ENCODE measurements at places on chromosomes 7 and 10.

GRCh38 chr7:137080516-137081203, 212.2 kb downstream of the CHRM2 start:
- no peaks in the 10 kb centered on the region for H3K4me1 ChIP-seq
- no peak overlapping the region for H3K27ac ChIP-seq
- no peaks in the 10 kb centered on the region for H3K36me3 ChIP-seq
- no peak for DNase-seq

DNA sequence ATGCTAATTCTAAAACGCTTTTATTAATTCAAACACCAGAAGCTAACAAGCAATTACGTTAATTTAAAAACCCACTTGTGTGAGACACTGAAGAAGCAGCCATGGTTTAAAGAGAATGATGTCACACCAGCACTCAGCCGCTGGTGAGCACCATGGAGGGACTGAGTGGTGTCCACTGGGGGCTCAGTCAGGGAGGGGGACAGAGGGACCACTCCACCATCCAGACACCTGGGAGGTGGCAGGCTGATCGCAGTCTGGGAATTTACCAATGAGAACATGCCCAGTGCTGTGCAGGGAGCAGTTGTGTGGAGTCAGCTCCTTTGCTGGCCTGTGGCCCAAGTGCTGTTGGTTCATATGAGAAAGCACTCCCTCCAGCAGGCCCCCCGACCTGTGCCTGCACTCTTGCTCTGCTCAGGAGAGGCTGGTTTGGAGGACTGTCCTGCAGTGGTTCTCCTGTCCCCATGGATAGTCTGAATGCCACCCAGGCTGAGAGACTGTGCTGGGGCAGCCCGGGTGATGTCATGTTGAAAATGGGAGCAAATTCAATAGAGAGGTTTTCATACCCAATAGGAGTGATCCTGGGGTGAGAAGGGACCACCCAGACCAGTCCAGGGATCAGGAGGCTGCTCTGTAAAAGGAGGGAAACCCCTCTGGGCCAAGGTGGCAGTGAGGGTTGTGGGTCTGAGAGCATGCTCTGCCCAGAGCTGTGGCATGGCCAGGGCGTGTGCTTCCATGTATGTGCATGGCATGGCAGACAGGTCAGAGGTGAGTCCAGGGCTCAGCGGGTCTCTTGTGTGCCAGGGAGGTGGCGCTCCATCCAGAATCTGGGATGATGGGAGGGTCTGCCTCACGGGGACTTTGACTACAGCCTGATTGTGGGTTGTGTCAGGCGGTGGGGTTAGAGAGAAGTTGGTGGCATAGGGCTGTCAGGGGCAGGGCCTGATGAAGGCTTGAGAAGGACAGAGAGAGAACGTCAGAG, 12.7 kb downstream of the ADCY1 start:
- H3K36me3 ChIP-seq, result no peaks in the 10 kb centered on the region
- H3K27me3 ChIP-seq, result no peaks in the 10 kb centered on the region
- H3K27ac ChIP-seq, result no peak overlapping the region
- no peak overlapping the region for H3K4me3 ChIP-seq
- no peaks in the 10 kb centered on the region for H3K4me1 ChIP-seq

DNA sequence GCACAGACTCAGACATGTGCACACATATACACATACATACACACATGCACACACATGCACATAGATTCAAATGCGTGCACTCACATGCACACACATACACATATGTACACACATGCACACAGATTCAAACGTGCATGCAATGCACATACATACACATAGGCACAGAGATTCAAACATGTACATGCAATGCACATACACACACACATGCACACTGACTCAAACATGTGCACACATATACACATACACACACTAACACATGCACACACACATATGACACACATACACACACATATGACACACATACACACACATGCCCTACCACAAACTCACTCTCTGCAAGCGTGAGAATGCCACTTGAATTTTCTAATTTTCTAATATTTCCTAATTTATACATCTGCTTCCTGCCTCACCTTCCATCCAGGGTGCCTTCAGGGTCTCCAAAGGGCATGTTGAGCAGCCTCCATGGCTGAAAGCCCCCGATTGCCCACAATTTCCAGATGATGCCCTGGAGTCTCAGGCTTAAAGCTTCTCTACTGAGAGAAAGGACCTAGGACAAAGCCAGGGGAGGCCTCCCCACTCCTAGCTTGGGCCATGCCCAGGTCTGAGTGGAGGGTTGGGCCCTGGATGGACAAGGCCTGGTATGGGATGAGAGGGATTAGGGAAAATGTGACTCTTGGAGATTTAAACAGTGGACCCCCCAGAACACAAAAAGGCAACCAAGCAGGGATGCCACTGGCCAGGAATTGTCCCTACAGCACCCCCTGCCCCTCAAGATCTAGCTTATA, 487.1 kb downstream of the TCERG1L start:
- no peaks in the 10 kb centered on the region for H3K4me1 ChIP-seq
- H3K36me3 ChIP-seq, result no peaks in the 10 kb centered on the region
- H3K4me3 ChIP-seq, result no peak overlapping the region
- H3K27me3 ChIP-seq, result peaks cover 3% of the 10 kb centered on the region

DNA sequence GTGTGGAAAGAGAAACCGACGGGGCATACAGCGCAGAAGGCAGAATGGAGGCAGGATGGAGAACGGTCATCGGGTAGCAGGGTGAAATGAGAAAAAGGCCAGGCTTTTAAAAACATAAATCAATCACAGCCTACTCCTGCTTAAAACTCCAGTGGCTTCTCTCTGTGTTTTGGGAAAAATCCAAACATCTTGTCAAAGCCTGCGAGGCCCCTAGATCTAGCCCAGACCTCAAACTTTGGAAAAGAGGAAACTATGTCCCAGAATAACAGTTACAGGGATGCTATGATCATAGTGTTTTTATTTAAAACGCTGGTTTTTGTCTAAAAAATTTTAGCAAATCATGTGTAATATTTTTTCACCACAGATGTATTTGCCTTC, 41.1 kb downstream of the PPP1R3C start:
- DNase-seq, result no peak
- H3K4me1 ChIP-seq, result peaks cover 63% of the 10 kb centered on the region
- H3K36me3 ChIP-seq, result no peaks in the 10 kb centered on the region
- H3K27ac ChIP-seq, result peak overlapping the region; percentile 92
- H3K27me3 ChIP-seq, result no peaks in the 10 kb centered on the region

DNA sequence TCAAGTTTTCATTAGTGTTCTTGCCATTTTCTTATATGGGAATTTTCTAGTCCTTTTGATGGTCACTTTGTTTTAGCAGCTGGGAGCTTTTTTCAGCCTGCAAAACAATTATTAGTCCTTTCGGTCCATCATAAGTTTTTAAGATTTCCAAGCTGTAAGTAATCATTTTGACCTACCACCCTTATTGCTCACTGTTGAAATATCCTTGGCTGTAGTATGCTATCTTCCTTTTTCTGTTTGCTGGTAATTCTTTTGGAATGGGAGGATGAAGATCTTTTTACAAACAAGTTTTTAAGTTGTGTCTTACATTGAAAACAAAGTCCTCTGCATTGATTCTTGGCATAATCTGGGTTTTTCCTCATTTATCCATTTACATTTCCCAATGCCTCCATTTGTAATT, 24.0 kb downstream of the BZW2 start:
- no peaks in the 10 kb centered on the region for H3K27me3 ChIP-seq
- no peaks in the 10 kb centered on the region for H3K4me1 ChIP-seq
- H3K36me3 ChIP-seq, result peaks cover 31% of the 10 kb centered on the region
- DNase-seq, result no peak
- no peak overlapping the region for H3K4me3 ChIP-seq

GRCh38 chr10:124640538-124641231, 103.5 kb downstream of the FAM53B start:
- peak overlapping the region; percentile 76 for H3K27ac ChIP-seq
- peaks cover 11% of the 10 kb centered on the region for H3K4me1 ChIP-seq
- no peaks in the 10 kb centered on the region for H3K27me3 ChIP-seq
- peaks cover 2% of the 10 kb centered on the region for H3K36me3 ChIP-seq
- DNase-seq, result no peak
- H3K4me3 ChIP-seq, result no peak overlapping the region

DNA sequence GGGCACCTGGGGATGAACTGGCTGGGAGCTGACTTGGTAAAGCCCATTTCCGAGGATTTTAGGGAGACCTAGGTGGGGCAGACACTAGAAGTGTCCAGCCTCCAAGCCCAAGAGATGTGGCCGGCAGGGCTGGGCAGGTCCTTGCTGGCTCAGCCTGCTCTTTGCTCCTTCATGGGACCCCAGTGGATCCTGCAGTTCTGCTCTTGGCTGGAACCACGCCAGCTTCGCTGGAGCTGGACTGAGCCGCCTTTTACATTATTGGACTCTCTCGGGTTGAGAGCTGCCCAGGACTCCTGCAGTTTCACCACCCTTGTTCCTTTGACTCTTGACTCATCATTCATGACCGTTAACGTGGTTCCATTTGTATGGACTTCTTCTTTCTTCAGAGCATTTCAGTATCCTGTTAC, 5.7 kb downstream of the PPIF start:
- no peak for DNase-seq
- peaks cover 34% of the 10 kb centered on the region for H3K36me3 ChIP-seq
- no peaks in the 10 kb centered on the region for H3K27me3 ChIP-seq
- H3K4me1 ChIP-seq, result peaks cover 5% of the 10 kb centered on the region

DNA sequence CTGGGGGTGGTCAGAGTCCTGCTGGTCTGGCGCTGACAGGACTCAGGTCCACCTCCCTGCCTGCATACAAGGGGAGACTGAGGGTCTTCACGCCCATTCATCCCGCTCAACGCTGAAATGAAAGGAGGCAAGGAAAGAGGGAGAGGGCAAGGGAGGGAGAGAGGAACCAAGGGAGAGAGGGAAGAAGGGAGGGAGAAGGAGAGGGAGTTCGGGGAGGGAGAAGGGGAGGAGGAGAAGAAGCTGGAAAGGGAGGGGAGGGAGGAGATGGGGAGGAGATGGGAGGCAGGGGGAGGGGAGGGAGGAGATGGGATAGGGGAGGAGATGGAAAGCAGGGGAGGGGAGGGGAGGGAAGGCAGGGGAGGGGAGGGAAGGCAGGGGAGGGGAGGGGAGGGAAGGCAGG, 69.4 kb upstream of the INPP5A start:
- no peak for DNase-seq
- no peaks in the 10 kb centered on the region for H3K36me3 ChIP-seq
- H3K4me3 ChIP-seq, result no peak overlapping the region
- peaks cover 7% of the 10 kb centered on the region for H3K27me3 ChIP-seq
- H3K4me1 ChIP-seq, result peaks cover 4% of the 10 kb centered on the region

GRCh38 chr7:140054751-140055150, 8.0 kb downstream of the PARP12 start:
- H3K4me1 ChIP-seq, result peaks cover 3% of the 10 kb centered on the region
- no peak for DNase-seq
- no peaks in the 10 kb centered on the region for H3K36me3 ChIP-seq
- H3K4me3 ChIP-seq, result no peak overlapping the region
- no peak overlapping the region for H3K27ac ChIP-seq

DNA sequence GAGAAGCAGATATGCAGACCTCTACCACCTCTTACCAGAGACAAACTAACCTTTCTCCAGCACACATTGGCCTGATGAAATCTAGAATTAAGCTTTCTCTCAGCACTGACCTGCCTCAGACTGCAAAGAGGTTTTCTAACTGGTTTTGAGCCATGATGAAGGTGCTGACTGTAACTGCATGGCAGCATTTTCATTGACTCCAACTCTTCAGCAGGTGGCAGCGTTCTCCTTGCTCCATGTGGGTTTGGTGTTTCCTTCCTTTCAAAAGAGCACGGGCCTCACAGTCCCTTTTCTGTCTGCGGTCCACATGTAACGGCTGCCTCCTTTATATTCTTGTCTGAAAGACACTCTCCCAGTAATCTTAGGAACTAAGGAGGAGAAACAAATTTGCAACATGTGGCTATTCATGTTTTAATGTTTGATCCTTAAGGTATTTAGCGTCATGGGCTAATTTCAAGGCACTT, 12.6 kb downstream of the KLLN start:
- no peaks in the 10 kb centered on the region for H3K36me3 ChIP-seq
- H3K27ac ChIP-seq, result peak overlapping the region; percentile 6
- no peak overlapping the region for H3K4me3 ChIP-seq
- peaks cover 2% of the 10 kb centered on the region for H3K27me3 ChIP-seq
- DNase-seq, result no peak

- no peak overlapping the region for H3K4me3 ChIP-seq
- H3K36me3 ChIP-seq, result no peaks in the 10 kb centered on the region
- H3K27me3 ChIP-seq, result peaks cover 21% of the 10 kb centered on the region
- no peak for DNase-seq
- H3K27ac ChIP-seq, result no peak overlapping the region
- H3K4me1 ChIP-seq, result no peaks in the 10 kb centered on the region
Observed at GRCh38 chr7:132430041-132430855, 146.0 kb downstream of the PLXNA4 start.

DNA sequence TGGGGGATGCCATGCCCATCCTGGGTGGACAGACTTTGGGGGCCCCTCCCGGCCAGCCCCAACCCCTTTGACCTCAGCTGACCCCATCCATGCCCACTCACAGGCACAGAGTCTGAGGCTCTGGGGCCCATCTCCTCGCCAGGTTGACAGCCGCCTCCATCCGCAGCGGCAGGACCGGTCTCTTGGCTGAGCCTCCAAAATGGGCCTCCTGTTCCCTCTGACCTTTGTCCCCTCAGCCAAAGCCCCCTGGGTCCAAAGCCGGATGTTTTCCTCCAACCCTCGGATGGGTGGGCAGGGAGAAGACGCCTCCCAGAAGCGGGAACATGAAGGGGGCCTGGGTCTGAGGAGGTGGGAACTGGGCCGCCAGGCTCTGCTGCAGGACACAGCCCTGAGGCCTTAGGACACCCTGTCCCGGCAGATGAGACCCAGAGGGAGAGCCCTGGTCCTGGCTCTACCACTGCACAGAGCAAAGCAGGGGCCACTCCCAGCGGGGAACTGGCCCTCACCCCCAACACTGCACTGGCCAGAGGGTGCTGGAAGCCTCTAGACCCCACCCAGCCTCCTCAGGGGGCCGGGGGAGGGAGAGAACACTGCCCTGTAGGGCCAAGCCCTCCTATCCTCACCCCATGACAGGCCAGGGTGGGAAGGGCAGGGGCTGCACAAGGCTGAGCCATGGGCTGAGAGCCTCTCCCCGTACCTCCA, 12.6 kb downstream of the PDGFA start:
- H3K4me3 ChIP-seq, result no peak overlapping the region
- H3K27me3 ChIP-seq, result no peaks in the 10 kb centered on the region
- H3K4me1 ChIP-seq, result peaks cover 32% of the 10 kb centered on the region

DNA sequence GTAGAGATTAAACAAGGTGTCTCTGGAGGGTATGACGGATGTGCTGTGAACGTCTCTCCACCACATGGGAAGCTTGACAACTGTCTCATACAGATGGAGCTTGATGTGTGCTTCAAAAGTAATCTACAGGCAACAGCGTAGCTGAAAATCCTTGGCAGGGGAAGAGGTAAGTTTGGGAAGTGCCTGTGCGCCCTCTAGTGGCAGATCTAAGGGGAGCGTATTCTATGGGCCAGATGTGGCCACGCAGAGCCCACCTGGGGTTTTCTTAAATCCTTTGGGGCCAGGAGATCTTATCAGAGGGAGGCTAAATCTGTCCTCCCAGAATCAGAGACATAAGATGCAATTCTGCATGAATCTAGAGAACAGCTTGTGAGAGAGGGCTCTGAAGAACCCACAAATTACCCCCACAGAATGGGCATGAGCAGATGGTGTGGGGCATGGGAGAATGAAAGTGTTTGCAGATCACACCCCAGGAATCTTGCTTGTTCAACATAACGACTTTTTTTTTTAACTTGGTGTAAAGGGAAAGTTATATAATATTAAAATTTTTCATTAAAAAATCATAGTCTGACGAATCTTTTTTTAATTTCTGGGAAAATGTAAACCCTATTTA, 91.2 kb upstream of the MPP7 start:
- H3K4me3 ChIP-seq, result no peak overlapping the region
- no peak overlapping the region for H3K27ac ChIP-seq
- no peaks in the 10 kb centered on the region for H3K36me3 ChIP-seq
- no peaks in the 10 kb centered on the region for H3K4me1 ChIP-seq
- DNase-seq, result peak; percentile 43
- no peaks in the 10 kb centered on the region for H3K27me3 ChIP-seq
